CD8-positive, alpha-beta memory T cell (primary cell): ENCODE measurements at places on chromosomes 12 and 14. TPM values are rescaled to one million over a fixed set of nuclear protein-coding genes. Genes with fewer than 3 reads are reported as not detected.

CLEC2A gene
- total RNA-seq = not detected

BCL11B gene
- total RNA-seq = 42.0 TPM

SELPLG gene
- 37.7 TPM for total RNA-seq

DNA sequence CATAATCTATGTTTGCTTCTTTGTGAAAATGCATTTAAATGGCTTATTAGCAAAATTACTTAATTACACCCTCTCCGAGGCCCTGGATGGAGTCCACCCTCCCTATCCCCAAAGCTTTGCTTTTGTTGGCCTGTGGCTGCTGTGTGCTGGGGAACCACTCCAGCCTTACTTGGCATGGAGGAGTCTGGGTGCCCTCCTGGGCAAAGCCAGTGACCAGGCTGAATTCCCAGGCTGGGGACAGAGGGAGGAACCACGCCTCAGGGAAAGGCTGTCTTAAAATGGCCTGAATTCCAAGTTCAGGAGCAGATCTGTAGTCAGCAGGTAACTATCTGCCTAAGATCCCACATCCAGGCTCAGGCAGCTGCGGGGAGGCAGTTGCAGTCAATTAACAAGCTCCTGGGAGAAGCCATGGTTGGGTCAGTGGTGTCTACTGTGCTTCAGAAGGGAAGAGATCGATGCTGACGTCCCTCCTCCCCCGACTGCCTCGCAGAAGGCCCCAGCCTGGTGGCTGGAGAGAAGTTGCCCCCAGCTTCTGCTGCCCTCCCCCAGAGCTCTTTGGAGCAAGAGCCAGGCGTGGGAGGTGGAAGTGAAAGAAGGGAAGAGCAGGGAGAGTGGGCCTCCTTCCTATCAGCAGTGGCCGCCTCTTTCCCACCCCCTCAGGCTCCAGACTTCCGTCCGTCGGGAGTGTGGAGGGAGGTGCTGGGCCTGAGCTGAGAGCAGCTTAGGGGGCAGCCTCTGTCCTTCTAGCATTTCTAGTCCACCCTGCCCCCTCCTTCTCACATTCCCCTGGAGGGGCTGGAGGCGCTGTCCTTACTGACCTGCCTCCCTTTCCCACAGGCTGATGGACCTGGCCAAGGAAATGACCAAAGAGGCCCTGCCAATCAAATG lies 11.3 kb downstream of the VASH1 start:
- no peaks in the 10 kb centered on the region for H3K27me3 ChIP-seq
- no peak overlapping the region for H3K4me3 ChIP-seq
- no peak for DNase-seq
- no peaks in the 10 kb centered on the region for H3K36me3 ChIP-seq

GRCh38 chr12:108297424-108297823 lies 41.7 kb downstream of the CMKLR1 start:
- DNase-seq = no peak
- peaks cover 12% of the 10 kb centered on the region for H3K4me1 ChIP-seq
- no peak overlapping the region for H3K27ac ChIP-seq
- H3K36me3 ChIP-seq = no peaks in the 10 kb centered on the region
